ENCODE measurements at places on chromosomes 2 and 18. TPM values are rescaled to one million over a fixed set of nuclear protein-coding genes. Genes with fewer than 3 reads are reported as not detected.

DNA sequence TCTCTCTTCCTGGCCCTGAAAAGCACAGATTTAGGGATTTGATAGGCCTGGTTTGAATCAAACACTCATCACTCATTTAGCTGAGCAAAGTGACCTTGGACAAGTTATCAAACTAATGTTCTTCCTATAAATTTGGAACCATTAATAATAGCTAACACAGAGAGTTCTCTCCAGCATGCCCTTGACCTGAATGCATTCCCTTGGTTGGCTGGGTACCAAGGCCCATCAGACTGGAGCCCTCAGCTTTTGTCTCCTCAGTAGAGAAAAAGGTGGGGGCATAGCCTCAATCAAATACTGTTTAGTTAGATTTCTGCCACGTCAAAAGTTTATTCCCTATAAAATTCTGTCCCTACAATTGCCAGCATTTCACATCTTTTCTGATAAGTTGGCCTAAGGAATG lies 13.8 kb upstream of the MRPL19 start:
- no peak for DNase-seq

GRCh38 chr2:172285010-172285621 lies 142.3 kb upstream of the ITGA6 start:
- DNase-seq: no peak

The NTSR2 gene
- not detected for total RNA-seq

DNA sequence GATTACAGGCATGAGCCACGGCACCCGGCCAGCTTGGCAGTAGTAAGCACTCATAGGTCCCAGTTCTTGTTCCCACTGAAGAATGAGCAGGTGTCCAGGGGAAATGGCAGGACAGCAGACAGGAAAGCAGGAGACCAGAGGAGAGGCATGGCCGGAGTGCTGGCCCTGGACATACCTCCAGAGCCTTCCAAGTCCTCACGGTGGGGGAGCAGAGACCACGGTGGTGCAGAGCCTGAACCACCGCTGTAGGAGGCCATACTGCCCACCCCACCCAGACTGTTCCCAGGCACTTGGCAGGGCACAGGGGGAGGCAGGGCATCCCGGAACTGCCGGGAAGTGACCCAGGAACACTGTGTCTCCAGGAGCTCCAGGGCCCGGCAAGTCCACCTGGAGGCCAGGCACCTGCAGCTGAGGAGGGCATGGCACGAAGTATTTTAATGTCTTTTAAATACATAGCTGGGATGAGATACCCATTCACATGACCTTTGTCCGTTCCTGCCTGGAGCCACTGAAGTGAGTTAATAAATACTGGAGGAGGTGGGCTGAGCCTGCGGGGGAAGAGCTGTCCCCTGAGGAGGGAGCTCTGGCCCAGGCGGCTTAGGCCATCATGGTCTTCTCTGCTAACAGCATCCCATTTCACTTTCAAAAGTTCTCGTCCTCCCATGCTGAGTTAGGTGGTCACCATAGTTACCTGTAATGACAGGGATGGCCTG lies 49.7 kb upstream of the TFCP2L1 start:
- DNase-seq: no peak

GRCh38 chr2:187877391-187877790 lies 323.2 kb upstream of the TFPI start:
- DNase-seq: no peak

GRCh38 chr2:39511219-39511604 lies 74.1 kb upstream of the MAP4K3 start:
- DNase-seq: no peak

The IRS1 gene
- total RNA-seq: 6.6 TPM

The ADAM23 gene
- total RNA-seq: 0.89 TPM

DNA sequence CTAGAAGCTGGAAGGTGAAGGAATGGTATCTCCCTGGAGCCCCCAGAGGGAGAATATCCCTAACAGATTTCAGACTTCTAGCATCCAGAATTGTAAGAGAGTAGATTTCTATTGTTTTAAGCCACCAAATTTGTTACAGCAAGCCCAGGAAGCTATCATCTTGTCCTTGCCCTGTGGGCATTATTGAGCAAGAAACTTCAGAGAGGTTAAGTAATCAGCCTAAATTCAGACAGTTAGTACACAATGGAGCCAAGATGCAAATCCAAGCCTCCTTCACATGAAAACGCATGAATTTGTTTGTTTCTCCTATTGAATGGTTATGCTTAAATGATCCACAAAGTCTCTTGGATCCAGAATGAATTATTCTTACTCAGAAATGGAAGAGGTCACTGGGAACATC lies 55.2 kb upstream of the TRIB2 start:
- no peak for DNase-seq

The BMP10 gene
- total RNA-seq: not detected

GRCh38 chr2:101577173-101577572 lies 102.3 kb upstream of the RFX8 start:
- DNase-seq: no peak

All from activated CD4-positive, alpha-beta T cell treated with anti-CD3 and anti-CD28 coated beads, Interleukin-2, amount 10 ng/mL, durations not matched to agents 7 days and 5 days (primary cell).